ENCODE measurements at places on chromosomes 1 and 21. TPM values are rescaled to one million over a fixed set of nuclear protein-coding genes. Genes with fewer than 3 reads are reported as not detected.

DNA sequence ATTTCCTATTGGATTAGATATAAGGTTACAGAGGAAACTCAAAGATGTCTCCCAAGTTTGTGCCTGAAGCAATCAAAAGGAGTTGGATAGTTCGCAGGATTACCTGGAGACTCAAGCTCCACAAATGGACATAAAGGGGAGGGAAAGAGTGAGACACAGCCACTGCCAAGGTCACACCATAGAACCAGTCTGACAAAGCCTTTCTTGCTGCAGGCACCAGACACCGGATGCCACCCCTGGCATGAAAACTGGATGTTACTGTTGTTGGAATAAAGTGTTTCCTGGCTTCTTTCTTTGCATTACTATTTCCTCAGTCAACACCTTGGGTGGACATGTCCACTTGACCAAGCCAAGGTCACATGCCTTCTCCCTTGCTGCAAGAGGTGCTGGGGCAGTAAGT lies 70.6 kb downstream of the SNRPE start:
- DNase-seq = no peak

Gene OR2L3
- not detected for total RNA-seq

Gene NBPF6
- not detected for total RNA-seq

DNA sequence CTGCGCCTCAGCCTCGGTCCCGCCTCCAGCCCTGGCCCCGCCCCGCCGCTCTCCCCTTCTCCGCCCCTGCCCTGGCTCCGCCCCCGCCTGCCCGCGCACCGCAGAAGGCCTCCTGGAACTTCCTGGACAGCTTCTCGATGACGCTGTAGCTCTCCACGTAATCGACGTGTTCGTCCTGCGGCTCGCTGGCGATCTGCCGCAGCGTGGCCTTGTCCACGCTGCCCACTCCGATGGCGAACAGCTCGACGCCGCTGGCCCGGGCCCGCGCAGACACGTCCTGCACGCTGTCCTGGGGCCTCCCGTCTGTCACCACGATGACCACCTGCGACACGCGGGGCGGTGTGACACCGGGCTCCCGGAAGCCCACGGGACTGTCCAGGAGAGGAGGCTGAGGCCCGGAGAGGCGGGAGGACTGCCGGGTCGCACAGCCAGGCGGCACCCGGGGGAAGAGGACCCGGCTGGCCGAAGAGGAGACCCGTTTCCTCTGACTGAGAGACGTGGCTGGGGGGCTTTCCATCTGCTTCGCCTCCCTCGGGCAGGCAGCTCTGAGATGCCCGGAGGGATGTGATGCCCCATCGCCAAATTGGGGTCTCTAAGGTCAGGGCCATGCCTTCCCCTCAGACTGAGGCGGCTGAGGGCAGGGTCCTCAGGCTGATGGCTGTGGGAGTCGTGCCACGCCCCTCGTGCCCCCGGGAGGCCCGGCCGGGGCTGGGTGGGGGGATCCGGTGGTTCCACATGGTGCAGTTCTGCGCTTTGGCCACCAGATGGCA lies 4.6 kb downstream of the MATN1 start:
- peak; percentile 98 for DNase-seq

GRCh38 chr1:151680826-151681225 lies 35.8 kb downstream of the CELF3 start:
- DNase-seq = peak; percentile 76

Gene SLC9A1
- 7.4 TPM for total RNA-seq

Gene CFHR2
- total RNA-seq = not detected

GRCh38 chr1:170587253-170587593 lies 55.3 kb downstream of the GORAB start:
- DNase-seq = no peak

DNA sequence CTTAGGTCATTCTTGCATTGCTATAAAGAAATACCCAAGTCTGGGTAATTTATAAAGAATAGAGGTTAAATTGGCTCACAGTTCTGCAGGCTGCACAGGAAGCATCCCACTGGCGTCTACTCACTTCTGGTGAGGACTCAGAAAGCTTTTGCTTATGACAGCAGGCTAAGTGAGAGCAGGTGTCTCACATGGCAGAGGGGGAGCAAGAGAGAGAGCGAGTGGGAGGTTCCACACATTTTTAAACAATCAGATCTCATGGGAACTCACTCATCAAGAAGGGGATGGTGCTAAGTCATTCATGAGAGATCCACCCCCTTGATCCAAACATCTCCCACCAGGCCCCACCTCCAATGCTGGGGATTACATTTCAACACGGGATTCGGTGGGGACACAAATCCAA lies 13.6 kb upstream of the RGS4 start:
- no peak for DNase-seq

- DNase-seq = no peak
Observed at GRCh38 chr1:25079048-25079447, 149.0 kb upstream of the RUNX3 start.

DNA sequence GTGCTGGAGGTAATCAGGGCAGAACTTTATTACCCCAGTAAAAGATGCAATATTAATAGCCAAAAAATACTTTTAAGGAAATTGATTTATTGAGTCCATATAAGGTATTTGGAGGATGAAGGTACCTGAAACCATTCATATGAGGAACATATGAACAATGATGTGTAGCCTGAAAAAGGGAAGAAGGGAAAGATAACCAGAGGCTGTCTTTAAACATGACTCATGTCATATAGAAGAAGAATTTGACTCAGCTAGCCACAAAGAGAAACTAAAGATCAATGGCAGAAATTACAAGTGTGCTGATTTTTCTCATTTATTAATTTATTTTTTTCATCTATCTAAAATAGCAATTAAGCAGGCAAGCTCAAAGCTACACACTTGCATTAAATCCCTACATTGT lies 136.2 kb upstream of the DUSP10 start:
- DNase-seq = no peak

Gene DYRK3
- total RNA-seq = 46.2 TPM

DNA sequence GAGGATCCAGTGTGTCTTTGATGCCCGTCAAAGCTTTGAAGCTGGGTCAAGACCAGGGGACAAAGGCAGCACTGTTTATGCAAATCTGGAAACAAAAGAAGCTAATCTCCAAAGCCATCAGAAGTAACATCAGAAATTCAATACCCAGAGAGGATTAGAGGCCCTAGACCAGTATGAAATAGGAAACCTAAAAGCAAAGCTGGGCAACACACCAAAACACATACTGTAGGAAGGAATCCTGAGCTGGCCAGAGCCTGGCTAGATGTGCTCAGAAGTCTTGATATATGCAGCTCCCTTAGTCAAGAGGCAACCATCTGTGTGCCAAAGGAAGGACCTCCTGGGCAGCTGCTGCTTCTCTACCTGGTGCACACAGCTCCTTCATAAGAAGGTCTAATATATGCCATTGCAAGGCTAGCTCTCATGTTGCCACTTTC lies 12.3 kb downstream of the COLGALT2 start:
- peak; percentile 39 for DNase-seq

Gene NBPF12
- total RNA-seq = 9.3 TPM

DNA sequence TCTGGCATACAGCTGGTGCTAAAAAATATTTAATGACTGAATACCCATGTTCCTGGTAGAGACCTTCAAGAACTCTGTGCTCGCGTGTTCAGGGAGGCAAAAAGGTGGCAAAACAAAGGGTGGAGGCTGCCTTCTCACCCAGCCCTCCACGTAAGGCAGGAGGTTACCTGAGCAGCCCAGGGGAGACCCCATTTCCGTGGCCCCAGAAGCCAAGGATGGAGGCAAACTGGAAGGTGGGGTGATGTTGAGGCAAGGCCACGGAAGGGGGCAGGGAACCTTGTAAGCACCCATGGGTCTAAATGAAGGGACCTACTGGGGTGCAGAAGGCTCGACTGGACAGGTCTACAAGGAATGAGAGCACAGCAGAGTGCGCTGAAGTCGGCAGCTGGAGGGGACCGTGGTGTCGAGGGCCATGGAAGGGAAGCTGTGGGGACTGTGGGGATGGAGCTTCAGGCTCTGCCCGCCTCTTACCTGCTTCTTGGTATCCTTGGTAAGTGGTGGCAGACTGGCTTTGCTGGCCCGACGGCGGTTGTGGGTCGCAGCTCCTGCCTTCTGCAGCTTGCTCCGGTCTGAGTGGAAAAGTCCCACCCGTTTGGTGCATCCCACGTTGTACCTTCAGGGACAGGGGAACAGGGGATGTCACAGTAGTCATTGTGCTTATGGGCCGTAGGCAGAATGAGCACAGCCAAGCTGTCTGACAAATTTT lies 8.9 kb upstream of the A3GALT2 start:
- no peak for DNase-seq

DNA sequence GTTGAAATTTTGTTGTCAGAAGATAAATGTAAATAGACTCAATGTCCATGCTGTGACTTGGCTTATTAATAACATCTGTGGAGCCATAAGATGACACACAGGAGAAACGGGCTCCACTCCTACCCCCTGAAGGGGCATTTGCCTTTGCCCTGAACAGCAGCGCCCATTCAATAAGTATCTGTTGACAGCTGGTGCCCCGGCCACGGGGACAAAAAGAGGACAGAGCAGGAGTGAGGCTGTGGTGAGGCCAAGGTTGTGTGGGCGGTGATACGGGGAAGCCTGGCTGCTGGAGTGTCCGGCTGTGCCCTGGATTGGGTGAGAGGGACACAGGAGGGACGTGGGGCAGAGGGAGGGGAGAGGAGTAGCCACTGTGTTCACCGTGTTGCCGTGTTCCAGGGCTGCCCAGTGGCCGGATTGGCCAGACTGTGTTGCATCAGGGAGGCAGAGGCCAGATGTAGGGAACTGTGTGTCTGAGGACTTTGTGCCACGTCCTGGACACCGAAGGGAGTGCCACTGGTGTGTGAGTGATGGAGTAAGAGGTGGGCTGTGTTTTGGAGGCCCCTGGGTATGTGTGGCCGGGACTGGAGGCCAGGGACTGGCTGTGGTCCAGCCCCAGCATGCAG lies 15.1 kb downstream of the PRMT2 start:
- no peak for DNase-seq

DNA sequence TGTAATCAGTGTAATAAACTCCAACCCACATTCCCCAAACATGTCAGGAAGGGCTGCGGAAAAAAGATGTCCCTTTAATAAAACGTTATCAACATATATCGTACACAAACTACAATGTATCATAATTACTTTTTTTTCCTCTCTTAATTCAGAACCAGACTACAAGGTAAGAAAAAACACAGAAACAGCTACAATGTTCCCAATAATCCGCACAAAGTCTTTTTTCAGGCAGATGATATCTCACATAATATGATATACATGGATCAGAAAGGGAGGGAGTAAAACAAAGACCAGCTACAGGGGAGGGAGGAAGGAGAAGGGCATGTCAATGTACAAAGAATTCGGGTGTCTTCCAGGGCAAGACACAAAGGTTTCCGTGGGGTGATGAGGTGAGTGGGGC lies 25.4 kb downstream of the MRPL37 start:
- DNase-seq = no peak

DNA sequence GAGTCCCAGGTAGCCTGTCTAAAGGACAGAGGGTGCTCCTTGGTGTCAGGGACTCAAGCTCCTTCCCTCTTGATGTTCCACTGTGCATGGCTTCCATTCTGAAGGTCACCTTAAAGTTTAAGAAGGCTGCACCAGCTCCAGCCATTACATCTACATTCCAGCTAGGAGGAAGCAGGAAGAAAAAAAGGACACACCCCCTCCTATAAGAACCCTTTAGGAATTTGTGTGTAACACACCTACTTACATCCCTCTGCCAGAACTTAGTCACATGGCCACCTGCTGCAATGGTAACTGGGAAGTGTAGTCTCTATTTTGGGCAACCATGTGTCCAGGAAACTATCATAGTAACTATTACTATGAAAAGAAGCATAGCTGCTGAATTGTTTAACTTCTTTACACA lies 161.6 kb upstream of the KLHDC7A start:
- DNase-seq = no peak

GRCh38 chr1:72489801-72490200 lies 207.5 kb upstream of the NEGR1 start:
- no peak for DNase-seq

Gene SV2A
- total RNA-seq = 19.4 TPM

Gene LCE1E
- not detected for total RNA-seq

GRCh38 chr21:28237661-28238060 lies 755.0 kb downstream of the LTN1 start:
- DNase-seq = no peak
